Ureter (tissue), 1 donor: ENCODE measurements at places on chromosomes 7 and 10. TPM values are rescaled to one million over a fixed set of nuclear protein-coding genes. Genes with fewer than 3 reads are reported as not detected.
A peak's percentile ranks its signal among the peaks of the same experiment; 100 is the strongest.

DNA sequence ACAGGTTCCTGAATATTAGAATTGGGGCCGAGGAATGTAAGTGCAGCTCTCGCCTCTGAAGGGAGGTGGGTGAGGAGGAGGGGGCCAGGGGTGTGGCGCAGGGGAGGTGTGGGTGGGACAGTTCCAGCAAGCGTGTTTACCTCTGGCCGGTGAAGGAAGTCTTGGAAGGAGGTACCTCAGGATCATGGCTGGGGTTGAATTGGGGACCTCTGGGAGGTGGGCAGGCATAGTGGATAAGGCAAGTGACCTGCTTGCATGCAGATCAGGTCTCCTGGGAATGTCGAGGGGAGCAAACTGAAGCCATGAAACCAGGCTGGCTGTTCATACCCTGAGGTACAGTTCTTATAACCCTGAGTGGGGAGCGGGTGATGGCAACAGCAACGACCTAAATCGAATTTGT, 2.0 kb downstream of the ZNF775 start:
- no peak for DNase-seq

- DNase-seq = no peak
These were observed 448.1 kb downstream of the KCNMA1 start for GRCh38 chr10:77189520-77189919.

DNA sequence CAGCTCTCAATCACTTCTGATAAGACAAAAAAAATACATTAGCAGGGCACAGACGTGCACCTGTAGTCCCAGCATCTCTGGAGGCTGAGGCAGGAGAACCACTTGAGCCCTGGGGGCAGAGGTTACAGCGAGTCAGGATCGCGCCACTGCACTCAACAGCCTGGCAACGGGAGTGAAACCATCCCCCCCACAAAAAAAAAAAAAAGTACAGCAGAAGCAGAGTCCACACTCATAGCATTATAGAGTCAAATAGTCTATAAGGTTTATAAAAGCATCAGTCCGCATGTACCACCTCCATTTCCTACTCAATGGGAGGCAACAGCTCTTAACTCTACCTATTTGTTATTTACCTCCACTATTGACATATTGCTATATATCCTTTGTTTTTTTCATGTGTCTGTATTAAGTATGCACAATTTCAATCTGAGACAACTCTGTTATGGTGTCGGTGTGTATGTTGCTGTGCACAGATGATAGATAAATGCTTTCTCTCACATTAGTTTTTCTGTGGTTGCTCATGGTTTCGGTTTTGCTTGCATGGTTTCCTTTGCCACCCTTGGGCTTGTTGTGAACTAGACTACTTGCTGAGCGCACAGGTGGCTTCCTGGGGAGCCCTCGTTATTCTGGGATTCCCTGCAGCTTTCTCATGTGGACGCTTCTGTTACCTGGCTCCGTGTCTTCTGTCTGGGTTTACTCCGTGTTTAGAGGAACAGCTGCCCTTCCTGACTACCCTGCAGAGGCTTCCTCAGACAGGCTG, 40.4 kb downstream of the PROSER2 start:
- DNase-seq = no peak

DNA sequence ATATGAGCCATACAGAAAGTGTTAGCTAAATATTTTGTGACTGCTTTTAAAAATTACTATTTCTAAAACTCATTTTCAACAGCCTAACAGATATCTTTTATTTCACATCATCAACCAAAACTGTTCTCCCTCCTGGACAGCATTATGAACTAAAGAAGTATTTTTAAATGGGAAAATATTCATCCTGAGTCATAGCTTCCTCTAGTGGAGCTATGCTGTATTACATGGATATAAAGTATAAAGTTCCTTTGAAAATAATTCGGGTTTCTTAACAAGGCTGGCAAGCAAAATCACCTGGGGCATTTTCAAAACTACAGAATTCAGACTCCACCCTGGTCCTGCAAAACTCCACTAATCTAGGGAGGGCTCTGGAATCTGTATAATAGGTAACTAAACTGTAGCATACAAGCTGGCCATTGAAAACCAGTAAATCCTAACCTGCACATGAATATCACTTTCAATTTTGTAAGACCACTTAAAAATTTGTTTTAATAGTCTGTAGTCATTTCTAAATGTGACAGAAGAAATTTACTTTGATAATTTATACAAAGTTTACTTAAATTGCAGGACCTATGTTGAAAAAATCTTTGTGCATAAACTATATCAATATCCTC, 53.5 kb downstream of the SCIN start:
- no peak for DNase-seq

- DNase-seq = no peak
These were observed 121.9 kb downstream of the MAD1L1 start for GRCh38 chr7:2110610-2111396.

Gene WDFY4
- 7.0 TPM for total RNA-seq

DNA sequence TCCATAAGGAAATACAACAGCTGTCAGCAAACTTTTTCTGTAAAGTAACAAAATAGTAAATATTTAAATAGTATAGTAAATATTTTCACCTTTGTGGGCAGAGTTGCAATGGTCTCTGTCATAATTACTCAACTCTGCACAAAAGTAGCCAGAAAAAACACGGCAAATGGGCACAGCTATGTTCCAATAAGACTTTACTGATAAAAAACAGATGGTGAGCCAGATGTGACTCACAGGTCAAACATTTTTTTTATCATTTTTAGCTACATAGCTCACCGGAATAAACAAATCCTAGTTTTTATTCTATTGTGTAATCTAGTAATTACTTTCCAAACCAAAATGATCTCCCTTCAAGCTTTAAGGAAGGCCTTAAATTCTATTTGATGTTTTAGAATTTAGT, 55.3 kb downstream of the NCAPG2 start:
- DNase-seq = no peak

DNA sequence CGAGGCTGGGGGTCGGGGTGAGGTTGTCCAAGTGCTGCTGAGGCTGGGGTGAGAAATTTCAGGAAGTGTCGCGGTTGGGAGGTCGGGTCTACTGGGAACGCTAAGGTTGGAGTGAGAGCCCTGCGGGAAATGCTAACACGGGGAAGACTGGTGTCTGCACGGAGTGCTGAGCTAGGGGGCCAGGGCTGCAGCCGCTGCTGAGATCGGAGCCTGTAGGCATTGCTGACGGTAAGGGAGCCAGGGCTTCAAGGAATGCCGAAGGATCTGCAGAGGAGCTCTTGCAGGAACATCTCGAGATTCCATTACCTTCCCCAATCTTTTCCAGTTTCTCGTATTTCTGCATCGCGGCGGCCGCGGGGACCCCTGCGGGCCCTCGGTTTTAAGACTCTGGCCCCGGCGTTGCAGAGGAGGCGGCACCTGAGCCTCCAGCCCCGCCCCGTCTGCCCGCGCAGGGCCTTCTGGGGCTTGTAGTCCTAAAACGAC, at the start of gene CDK5:
Gene CDK5, minus strand, starts transcription at position 392 of the 483 bp plus-strand sequence. Its CDS starts 49 bp downstream, at position 343.
- no peak for DNase-seq

Gene CYP2E1
- total RNA-seq = 2.9 TPM

Gene TMEM213
- not detected for total RNA-seq

Gene CPN1
- total RNA-seq = not detected

DNA sequence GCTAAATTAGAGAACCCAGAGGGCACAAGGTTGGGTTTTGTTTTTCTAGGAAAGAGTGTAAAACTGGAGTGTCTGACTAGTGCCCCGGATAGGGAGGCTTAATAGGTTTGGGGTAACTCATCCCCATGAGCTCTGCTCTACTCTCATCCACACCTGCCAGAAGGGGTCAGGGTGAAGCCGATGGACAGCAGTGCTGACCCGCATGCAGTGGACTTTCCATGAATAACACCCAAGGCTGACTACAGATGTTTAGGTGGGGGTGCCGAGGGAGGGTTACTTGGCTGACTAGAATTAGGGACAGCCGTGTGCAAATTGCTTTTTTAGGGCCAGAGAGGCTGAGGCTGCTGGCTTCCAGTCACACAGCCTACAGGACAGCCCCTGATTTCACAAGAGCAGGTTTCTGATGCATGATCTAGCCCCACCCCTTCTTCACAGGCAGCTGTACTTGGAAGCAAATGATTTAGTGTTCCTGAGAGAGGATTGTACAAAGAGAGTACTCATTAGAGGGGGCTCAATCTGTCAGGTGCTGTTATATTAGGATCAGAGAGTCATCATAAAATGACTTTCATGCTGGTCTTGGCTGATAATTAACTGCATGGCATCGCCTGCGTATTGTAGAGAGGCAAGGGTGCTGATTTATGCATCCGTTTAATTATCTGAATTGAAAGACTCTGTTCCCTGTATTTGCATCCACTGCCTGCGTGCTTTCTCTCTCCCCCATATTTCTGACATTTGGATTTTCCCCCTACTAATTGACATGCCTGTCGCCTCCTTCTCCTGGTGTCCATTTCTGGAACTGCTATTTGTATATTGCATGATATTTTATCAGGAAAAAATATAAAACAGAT, 9.5 kb downstream of the INHBA start:
- no peak for DNase-seq

Gene ABCA13
- total RNA-seq = 5.2 TPM

Gene HOXA10
- total RNA-seq = 15.3 TPM

- DNase-seq = no peak
These were observed 19.8 kb upstream of the FAM133B start for GRCh38 chr7:92609921-92610518.

GRCh38 chr10:74383642-74384041, 232.6 kb downstream of the ADK start:
- no peak for DNase-seq

Gene CTNNA3
- total RNA-seq = 1.1 TPM

DNA sequence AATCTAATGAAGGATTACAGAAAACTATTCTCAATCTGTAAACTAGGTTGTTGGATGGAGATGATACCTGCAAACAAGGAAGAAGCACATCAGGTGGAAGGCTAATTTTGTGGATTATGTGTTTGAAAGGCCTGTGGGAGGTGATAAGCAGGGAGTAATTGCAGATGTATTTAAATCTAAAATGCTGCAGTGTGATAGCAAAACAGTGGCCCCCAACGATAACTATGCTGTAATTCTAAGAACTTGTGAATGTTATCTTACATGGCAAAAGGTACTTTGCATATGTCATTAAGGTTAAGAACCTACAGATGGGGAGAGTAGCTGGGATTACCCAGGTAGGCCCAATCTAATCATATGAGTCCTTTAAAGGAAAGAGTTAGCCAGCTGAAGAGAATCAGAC, 164.5 kb upstream of the AHR start:
- no peak for DNase-seq

Gene PTCD1
- total RNA-seq = 6.6 TPM

DNA sequence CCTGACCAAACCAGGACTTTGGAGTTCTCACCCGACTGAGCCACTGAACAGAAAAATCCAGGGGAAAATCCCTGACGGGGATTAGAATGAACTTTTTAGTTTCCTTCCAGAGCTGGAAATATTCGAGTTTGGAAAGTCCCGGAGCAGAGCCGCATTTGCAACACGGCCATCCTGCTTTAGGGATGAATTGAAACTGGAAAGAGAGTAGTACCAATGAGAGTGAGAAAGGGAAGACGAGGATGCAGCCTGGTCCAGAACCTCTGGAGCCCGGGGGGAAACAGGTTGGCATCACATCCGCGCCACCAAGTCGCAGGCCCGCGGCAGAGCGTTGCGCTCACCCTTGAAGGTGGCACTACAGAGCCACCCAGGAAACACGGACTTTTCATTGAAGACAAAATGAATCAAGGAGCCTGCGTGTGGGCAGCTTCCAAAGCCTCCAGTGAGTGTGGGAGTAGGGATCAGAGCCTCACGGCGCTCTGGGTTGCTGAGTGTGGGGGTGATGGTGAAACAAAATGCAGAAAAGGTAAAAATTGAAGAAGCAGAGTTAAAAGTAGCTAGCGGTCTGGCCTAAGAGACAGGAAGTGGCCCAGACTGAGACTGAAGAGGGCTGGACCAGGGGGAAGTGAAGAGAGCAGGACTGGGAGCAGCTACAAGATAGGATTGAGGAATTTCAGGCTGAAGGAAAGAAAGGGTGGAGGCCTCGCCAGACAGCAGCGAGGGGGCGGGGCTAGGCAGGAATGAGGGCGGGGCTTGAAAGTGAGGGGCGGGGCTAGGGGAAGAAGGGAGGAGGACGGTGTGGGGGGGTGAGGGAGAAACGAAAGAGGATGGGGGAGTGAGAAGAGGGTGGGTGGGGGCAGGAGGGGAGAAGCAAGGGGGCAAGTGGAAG, 1.8 kb downstream of the SMURF1 start:
- peak; percentile 75 for DNase-seq

DNA sequence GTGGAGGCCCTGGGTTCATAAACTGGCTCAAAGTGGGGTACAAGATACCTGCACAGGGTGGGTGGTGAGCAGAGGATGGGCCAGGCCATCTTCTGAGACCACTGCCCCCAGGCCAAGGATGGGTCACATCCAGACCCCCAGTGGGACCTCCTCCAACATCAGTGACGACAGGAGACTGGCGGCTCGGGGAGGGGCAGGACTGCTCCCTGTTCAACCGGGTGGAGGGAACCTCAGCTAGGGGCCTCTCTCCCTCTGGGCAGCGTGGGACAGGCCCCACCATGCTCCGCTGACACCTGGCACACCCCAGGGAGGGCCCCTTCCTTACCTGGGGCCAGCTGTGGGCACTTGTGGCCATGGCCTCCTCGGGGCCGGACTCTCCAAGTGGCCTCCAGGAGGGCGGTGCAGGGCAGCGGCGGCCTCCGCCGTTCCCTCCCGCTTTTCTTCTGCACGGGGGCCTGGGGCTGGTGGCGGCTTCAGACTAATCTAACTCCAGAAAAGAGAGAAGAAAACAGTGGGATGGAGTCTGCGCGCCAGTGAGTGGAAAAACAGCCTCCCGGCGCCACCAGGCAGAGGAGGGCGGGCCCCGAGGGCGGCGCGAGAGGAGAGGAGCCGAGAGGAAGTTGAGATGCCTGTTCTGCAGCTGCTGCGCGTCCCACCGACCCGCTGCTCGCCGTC, at the start of gene CALHM2:
Gene CALHM2, minus strand, starts transcription at position 540 of the 675 bp plus-strand sequence. CDS start 2,429 bp downstream, outside the sequence.
- peak; percentile 81 for DNase-seq

Gene HDAC9
- 20.0 TPM for total RNA-seq

GRCh38 chr7:29297194-29297890, 102.8 kb downstream of the CHN2 start:
- DNase-seq = no peak

Gene GNGT1
- total RNA-seq = 0.70 TPM

- no peak for DNase-seq
These were observed 2.0 kb downstream of the NRP1 start for GRCh38 chr10:33332183-33333065.

Gene GTF2IRD1
- 30.0 TPM for total RNA-seq

GRCh38 chr7:76267107-76267893, 35.2 kb upstream of the HSPB1 start:
- no peak for DNase-seq

Gene FKBP6
- not detected for total RNA-seq

- no peak for DNase-seq
These were observed 1528.8 kb upstream of the LRRTM3 start for GRCh38 chr10:65396997-65397396.

DNA sequence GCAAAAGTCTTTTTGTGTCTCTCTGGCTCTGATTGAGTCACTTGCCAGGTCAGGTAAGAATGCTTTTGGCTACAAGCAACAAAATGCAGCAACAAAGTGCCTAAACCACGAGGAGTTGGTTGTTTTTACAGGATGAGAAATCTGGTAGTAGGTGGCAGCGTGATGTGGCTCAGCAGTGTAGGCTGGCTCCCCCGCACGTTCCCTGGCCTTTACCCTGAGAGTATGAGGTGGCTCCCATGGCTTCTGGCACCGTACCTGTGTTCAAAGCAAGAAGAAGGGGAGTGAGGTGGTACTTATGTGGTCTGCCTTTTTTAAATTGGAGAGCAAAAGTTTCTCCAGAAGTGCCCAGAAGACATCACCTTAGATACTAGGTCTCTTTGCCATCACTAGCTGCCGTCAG, 11.7 kb downstream of the PRKRIP1 start:
- no peak for DNase-seq
